CD4-positive, alpha-beta T cell treated with Interferon alpha-2 for 1 hour (primary cell): ENCODE measurements at places on chromosomes 5 and 9.

DNA sequence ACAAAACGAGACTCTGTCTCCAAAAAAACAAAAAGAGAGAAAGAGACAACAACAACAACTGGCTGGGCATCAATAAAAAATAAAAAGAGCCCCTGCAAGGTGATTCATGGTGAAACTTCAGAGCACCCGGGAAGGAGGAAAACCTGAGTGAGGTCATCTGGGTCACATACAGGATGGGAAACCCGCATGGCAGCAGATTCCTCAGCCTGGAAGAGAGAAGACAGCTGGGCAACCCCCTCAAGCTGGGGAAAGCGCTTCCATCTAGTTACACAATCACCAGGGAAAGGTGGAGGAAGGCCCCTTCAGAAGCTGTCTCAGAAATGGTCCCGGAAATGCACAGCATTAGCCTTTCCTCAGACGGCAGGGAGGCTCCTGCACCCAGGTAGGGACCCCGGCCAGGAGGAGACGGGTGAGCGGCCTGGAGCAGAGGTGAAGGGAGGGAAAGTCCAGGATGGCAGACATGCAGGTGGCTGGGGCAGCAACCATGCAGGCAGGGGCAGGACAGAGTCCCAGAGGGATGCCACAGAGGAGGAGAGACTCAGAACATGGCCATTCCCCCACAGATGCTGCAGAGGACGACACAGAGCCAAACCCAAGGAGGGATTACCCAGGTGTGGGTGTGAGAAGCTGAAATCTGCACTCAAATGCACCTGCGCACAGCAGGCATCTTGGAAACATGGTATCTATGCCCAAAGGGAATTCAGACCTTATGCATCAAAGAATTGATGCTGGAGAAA, 29.4 kb downstream of the CAMSAP1 start:
- no peak for DNase-seq

DNA sequence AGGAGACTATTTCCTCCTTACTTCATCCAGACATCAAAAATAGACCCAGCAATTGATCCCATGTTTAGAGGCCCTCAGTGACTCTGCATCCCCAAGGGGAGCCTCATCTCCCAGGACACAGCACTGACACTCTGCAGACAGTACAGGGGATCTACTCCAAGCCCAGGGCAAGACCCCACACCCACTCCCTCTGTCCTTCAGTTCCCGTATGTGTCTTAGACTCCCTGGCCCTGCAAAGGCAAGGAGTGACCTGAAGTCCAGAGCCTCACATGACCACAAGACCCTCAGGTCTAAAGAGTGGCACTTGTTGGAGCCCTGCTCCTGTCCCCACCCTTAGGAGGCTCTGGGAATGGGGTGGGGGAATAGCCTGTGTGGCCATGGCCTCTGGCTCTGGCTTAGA, 21.7 kb downstream of the IGIP start:
- no peak for DNase-seq

GRCh38 chr5:180142021-180142765, 66.8 kb downstream of the RASGEF1C start:
- DNase-seq: no peak

DNA sequence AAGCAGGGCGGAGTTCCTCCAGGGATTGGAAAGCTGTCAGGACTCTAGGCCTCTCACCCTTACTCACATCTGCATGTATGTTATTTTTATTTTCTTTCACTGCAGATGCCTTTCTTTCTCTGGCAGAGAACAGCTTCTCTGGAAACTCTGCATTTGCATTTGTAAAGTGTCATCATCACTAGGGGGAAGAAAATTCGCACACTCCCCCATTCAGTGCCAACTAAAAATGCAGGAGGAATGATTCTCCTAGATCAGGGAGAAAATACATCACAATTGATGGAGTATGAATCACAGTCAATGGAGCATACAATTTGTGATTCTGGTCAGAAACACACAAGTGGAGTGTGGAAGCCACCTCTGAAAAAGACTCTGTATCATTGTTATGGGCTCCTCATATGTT, 351.4 kb upstream of the FTMT start:
- DNase-seq: no peak

GRCh38 chr9:104769655-104770054, 5.7 kb downstream of the NIPSNAP3B start:
- DNase-seq: no peak

- peak; percentile 6 for DNase-seq
Measured at GRCh38 chr5:59151162-59151889, 568.5 kb downstream of the RAB3C start.

GRCh38 chr5:3201941-3202340, 393.7 kb upstream of the IRX1 start:
- no peak for DNase-seq

- no peak for DNase-seq
Measured at GRCh38 chr5:179292202-179292601, 53.1 kb downstream of the ADAMTS2 start.

DNA sequence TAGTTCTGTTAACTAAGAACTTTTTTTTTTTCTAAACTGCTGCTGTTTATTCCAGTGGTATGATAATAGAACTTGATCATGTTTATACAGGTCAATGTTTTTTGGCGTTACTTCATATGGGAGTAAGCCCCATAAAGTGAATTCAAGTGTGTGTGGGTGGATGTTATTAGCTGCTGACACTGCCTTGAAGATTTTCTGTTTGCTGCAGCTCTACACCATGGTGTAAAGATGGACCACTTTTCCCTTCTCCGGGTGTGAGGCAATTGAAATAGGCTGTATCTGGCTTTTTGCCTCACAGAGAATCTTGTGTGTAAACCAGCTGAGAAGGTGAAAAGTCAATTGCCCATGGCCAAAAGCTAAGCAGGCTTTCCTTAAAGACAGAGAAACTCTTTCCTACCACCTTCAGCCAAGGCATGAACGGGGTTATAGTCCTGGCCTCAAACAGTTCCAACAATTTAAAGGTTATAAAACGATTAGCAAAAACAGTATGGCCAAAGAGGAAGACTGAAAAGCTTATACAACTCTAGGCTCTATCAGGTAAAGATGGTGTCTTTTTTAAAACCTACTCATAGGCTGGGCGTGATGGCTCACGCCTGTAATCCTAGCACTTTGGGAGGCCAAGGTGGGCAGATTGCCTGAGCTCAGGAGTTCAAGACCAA, 33.9 kb upstream of the ABCA1 start:
- DNase-seq: no peak

GRCh38 chr5:18745988-18746615, 1111.8 kb downstream of the TAF11L14 start:
- peak; percentile 59 for DNase-seq

DNA sequence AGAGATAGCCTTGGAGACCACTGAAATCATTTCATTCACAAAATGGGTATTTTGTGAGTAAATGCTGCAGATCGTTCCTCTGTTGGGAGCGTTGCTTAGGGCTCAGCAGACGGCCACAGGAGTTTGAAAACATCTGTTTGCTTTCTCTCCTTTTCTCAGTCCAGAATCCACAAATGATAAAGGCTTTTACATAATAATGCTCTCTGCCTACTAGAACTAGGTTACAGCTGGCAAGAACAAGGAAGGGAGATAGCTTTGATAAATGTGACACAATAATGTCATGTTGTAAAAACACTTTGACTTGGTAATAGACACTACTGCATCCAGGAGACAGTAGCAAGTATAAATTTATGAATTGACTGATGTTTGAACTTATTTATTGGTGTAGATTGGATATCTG, 1072.4 kb upstream of the CDH6 start:
- DNase-seq: no peak

GRCh38 chr5:98060148-98060547, 713.3 kb upstream of the RGMB start:
- DNase-seq: no peak

GRCh38 chr9:75106857-75107256, 18.5 kb downstream of the OSTF1 start:
- DNase-seq: no peak

DNA sequence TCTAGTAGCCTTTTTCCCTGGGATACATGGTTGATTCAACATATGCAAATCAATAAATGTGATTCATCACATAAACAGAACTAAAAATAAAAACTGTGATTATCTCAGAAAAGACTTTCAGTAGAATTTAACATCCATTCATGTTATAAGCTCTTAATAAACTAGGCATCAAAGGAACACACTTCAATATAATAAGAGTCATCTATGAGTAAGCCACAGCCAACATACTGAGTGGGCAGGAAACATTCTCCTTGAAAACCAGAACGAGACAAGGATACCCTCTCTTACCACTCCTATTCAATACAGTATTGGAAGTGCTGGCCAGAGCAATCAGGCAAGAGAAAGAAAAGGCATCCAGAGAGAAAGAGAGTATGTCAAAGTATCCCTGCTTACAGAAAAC, 239.9 kb downstream of the ATPSCKMT start:
- no peak for DNase-seq

- no peak for DNase-seq
Measured at GRCh38 chr9:85248514-85249312, 493.0 kb downstream of the AGTPBP1 start.

DNA sequence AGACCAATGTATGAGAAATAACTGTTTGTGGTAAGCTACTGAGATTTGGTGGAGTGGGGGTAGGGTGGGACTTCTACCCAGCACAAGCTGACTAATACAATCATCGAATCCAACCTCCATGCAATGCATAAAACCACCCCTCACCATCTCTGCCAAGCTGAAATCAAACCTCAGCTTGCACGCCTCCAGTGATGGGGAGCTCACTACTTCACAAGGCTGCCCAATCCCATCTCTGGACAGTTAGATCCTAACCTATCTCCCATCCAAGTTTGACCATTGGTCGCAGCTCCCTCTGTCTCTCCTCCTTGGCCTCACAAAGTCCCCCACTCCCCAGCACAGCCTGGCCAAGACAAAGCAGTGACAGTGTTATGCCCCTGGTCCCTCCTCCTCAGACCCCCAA, 47.0 kb upstream of the HRH2 start:
- DNase-seq: no peak

GRCh38 chr9:130235558-130236435, 29.8 kb upstream of the HMCN2 start:
- DNase-seq: peak; percentile 71

DNA sequence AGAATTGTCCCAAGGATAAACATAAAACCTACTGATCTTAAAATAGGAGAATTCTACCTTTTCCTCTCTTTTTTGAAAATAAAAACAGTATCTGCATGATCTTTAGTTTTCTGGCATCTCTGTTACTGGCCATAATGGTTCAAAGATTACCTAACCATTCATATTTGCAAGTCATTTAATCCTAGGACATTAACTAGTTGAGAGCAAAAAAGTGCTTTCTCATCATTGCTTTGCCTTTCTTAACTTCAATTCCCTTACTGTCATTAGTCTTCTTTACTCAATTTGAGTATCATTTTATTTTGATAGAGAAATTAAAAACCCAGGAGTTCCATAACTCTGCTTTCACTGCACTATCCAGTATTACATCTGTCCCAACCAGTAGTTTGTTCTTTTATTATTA, 68.6 kb downstream of the RFX3 start:
- DNase-seq: no peak

DNA sequence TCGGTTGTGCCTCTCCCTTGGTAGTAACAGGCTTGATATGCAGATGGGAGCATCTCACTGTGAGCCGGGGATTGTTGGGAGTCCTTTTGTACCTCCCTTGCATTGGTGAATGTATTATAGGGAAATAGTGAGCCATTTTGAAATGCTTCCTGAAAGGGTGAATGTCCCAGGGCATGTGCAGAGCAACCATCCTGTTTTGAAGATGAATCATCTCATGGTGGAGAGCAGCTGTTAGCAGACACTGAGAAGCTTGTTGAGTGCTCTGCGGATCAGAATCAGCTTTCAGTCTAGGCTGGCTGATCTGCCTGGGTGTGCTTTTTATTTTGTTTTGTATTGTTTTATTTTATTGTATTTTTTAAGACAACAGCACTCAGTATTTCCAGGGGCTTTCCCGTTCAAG, 29.7 kb downstream of the SLC36A1 start:
- DNase-seq: no peak

DNA sequence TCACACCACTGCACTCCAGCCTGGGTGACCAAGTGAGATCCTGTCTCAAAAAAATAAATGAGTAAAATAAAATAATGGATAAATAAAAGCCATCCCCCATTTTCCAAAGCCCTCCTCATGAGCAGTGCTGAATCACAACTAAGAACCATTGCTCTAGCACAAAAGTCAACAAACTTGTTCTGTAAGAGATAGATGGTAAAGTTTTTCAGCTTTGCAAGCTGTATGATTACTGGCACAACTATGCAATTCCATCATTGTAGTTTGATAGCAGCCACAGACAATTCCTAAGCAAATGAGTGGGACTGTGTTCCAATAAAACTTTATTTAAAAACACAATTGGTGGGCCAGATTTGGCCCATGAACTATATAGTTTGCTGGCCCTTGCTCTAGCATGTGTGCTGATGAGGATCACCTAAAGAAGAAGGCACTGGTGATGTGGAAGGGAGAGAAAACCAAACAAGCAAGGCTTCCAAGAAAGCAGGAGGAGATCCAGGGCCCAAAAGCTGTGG, 64.6 kb downstream of the NEURL1B start:
- DNase-seq: no peak

- no peak for DNase-seq
Measured at GRCh38 chr5:168944004-168944403, 356.9 kb downstream of the SLIT3 start.

DNA sequence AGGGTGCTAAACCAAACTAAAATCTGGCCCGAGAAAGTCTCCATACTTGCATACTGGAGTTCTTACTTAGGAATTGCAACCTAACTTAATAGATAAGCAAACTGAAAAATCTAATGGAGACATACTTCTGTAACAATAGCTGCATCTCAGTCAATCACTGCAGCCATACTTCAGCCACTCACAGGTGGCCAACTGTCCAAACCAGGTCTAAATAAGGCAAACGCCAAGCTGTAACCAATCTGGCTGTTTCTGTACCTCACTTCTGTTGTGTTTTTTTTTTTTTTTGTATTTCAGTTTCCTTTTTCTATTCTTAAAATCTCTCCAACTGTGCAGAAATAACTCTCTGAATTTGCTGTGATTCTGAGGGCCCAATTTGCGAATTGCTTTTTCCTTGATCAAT, 4.4 kb upstream of the NDUFB6 start:
- no peak for DNase-seq
